NCI-H2107 (cell line): ENCODE measurements at places on chromosomes 12 and 14.

DNA sequence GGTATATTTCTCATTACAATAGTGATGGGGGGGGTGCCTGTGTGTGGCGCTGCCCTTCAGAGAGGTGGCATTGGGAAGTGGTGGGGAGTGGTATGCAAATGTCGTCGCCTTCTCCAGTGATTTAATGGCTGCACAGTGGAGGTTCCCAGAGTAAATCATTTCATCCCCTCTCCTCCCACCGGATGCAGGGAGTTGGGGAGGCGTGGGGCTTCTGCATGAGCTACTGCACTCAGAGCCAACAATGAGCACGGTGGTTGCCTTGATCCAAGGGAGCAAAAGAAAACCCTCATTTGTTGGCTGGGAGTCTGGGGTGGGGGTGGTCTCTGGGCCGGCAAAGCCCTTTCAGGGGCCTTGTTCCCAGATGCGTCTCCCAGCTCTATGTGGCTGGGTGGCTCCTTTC is 124.3 kb downstream of the AACS start:
- no peak for DNase-seq

GRCh38 chr14:24327303-24327702 is 7.6 kb downstream of the ADCY4 start:
- DNase-seq, result no peak

DNA sequence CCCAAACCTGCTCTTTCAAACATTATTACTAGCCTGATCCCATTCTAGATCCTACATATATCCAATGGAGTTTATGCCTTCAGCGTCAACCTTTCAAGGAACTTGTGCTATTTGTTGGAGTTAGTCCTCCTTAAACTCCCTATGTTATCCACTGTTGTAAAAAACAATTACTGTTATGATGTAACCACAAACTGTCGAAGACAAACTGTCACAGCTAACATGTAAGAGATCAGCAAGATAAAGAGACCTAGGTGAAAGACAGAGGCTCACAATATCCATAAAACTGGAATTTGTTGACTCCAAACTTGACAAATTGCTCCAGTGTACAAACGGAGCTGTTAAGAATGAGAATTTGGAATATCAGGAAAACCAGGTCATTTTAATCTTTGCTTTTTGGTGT is 70.7 kb downstream of the CDK17 start:
- DNase-seq, result no peak

DNA sequence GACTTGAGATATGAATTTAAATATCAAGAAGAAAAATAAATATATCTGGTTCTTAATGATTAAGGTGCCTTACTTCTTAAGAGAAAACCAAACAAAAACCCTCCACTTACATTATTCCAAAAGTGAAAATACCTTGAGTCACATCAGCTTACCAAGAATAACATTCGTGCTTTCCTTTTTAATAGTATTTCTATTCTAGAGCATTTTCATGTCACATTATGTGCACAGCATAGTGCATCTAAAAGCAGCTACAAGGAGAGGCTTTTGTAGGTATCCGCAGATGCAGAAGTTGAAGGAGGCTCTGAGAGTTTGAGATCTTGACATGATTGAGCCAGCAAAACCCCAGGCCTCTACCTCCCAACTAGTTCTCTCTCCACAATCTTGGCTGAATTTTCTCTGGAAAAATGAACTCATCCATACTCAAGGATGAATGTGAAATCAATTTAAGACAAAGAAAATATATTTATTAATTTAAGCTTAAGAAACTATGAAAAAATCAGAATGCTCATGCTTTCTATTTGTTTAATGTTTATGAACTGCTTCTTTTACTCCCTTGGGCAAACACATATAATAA is 275.0 kb downstream of the AKAP6 start:
- DNase-seq, result no peak

GRCh38 chr14:51733147-51733546 is 81.4 kb downstream of the FRMD6 start:
- no peak for DNase-seq

DNA sequence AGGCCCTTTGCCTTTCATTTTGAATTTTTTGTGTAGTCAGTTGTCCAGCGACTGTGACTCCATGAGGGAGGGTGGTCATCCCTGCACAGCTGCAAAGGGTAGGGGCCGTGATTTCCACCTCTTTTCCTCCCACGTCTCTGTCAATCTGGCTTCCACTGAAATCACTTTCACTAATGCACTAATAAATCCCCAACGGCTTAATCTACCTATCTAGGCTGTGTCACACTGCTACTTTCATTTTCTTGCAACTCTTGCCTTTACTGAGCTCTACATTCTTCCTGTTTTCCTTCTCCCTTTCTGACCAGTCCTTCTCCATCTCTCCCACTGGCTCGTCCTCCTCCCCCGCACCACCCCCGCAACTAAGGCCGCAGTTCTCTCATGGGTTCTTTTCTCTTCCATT is 212.3 kb upstream of the FOXN3 start:
- DNase-seq, result no peak

DNA sequence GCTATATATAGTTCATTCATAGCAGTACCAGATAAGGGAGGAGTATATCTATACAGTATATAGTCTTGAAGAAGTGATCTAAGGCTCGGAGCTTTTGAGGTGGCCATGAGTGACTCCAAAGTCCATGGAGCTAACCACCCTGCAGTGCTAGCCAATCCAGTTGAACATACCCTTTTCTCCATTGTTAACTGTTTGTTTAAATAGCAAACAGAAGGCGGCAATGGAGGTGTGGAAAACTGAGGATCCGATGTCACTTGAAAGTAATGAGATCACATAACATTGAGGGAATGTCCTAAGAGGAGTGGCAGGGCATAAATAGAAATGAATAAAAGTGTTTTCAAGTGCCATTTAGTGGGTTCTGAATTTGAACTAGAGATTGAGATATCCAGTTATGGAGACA is 12.4 kb upstream of the SNAPC1 start:
- DNase-seq, result peak; percentile 91

DNA sequence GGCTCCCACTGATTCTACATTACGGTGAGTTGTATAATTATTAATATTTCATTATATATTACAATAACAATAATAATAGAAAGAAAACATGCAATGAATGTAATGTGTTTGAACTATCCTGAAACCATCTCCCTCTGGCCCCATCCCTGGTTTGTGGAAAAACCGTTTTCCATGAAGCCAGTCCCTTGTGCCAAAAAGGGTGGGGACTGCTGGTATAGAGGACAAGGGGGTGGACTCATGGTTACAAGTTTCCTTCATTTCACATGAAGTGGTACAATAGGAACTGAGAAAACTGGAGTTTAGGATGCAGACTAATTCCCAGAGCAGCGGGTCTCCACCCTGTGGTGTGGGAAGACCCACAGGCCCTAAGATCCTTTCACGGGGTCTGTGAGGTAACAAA is 3.0 kb upstream of the C1RL start:
- no peak for DNase-seq

DNA sequence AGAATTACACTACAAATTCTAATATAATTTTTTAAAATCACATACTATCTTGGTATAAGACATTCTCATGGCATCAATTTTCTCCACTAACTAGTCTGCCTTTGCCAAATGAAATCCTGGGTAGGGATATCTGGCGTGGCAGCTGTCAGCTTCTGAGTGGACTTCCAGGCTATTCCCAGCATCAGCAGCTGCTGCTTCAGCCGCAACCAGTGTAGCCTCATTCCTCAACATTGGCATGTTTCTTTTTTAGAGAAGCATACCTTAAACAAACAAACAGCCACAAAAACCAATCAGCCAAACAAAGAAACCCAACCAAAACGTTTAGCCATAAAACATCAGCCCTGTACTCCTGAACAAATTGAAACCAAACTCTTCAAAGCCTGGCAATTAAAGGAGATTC is 235.8 kb downstream of the SSPN start:
- no peak for DNase-seq

DNA sequence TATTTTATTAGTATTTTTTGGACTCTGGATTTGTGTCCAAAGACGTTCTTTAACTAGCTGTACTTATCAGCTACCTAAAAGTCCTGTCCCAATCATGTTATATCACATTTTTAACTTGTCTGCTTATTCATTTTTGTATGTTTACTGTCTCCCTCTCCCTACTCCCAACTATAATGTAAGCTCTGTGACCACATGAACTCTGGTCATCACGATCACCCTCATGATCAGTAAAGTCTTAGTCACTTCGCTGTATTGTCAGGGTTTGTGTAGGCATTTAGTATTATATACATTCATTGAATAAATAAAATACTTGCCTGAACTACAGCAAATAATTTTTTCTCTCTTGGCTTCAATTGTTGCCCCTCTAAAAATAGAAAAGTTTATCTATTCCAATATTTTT is 211.0 kb downstream of the PIK3C2G start:
- DNase-seq, result no peak
